Gastrocnemius medialis (tissue), 4 donors: ENCODE measurements at places on chromosomes 5 and 9. TPM values are rescaled to one million over a fixed set of nuclear protein-coding genes. Genes with fewer than 3 reads are reported as not detected.

DNA sequence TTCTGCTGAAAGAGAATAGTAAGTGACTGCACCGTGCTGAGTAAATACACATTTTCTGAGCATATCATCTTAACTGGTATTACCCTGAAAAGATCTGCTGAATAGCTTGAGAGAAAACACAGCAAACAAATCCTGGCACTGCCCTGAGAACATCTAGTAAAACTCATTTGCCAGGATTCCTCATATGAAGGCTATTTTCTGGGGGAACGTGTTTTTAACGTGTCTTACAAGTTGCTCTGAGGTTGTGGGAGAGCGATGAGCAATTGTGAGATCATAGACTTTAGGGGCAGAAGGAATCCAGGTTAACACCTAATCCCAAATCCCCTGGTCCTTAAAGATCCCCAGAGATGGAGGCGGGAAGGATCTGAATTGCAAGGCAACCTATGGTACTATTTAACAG lies 331.9 kb upstream of the RFX3 start:
- DNase-seq, result no peak
- no peaks in the 10 kb centered on the region for H3K36me3 ChIP-seq
- H3K4me1 ChIP-seq, result no peaks in the 10 kb centered on the region
- no peak overlapping the region for H3K27ac ChIP-seq
- no peak overlapping the region for H3K4me3 ChIP-seq

GRCh38 chr5:16983022-16983639 lies 47.0 kb upstream of the MYO10 start:
- no peak overlapping the region for H3K4me3 ChIP-seq
- no peaks in the 10 kb centered on the region for H3K36me3 ChIP-seq
- H3K4me1 ChIP-seq, result no peaks in the 10 kb centered on the region
- DNase-seq, result no peak
- H3K27ac ChIP-seq, result no peak overlapping the region

GRCh38 chr9:34405719-34406118 lies 29.0 kb upstream of the MYORG start:
- no peaks in the 10 kb centered on the region for H3K4me1 ChIP-seq
- H3K27me3 ChIP-seq, result no peaks in the 10 kb centered on the region
- H3K36me3 ChIP-seq, result no peaks in the 10 kb centered on the region

GRCh38 chr5:155091063-155091648 lies 77.6 kb downstream of the KIF4B start:
- DNase-seq, result no peak
- peaks cover 8% of the 10 kb centered on the region for H3K4me1 ChIP-seq
- no peaks in the 10 kb centered on the region for H3K27me3 ChIP-seq
- no peaks in the 10 kb centered on the region for H3K36me3 ChIP-seq
- H3K4me3 ChIP-seq, result no peak overlapping the region
- no peak overlapping the region for H3K27ac ChIP-seq

DNA sequence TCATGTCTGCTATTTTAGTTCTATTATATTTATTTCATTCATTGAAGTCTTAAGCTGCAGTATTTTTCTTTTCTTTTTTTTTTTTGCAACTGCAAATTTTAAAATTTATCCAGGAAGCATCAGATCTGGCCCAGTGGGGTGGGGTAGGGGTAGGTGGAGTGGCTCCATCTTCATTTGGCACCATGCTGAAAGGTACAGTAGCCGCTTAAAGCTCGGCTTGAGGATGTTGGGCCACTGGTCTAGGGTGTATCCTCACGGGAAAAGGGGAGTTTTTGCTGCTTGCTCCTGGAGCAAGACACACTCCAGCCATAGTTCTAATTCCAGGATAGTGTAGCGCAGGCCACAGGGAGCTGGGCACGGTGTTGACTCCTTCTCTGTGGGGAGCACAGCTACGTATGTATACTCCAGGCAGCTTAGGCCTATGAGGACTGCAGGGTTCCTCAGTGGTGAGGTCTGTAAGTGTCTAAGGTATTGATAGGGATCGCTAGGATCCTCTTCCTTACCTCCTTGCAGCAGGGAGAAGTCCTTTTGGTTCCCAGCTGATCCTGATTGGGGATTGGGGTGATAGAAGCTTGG lies 22.7 kb downstream of the RCL1 start:
- H3K4me1 ChIP-seq, result peaks cover 58% of the 10 kb centered on the region
- no peaks in the 10 kb centered on the region for H3K36me3 ChIP-seq
- DNase-seq, result no peak
- no peaks in the 10 kb centered on the region for H3K27me3 ChIP-seq
- H3K4me3 ChIP-seq, result no peak overlapping the region

DMRT3 gene
- 0.36 TPM for total RNA-seq

ALDH1A1 gene
- 23.3 TPM for total RNA-seq

MSX2 gene
- 1.1 TPM for total RNA-seq
